ENCODE measurements at places on chromosomes 4 and X.

DNA sequence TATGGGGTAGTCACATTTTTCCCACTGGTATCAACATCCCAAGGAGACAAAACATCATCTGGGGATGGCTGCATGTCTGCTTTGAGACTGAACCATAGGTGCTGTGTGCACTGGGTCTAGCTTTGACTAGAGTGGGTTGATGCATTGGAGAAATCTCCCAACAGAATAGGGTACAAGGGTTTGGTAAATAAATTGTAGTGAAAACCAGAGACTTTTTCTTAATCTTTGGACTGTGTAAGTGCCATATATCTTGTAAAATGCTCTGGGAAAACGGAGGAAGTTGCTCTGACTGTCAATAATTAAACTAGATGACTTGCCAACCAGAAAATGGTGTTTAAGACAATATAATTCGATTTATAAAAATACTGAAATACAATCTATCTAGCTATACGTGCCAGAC is 1064.0 kb upstream of the SLIT2 start:
- DNase-seq = no peak

DNA sequence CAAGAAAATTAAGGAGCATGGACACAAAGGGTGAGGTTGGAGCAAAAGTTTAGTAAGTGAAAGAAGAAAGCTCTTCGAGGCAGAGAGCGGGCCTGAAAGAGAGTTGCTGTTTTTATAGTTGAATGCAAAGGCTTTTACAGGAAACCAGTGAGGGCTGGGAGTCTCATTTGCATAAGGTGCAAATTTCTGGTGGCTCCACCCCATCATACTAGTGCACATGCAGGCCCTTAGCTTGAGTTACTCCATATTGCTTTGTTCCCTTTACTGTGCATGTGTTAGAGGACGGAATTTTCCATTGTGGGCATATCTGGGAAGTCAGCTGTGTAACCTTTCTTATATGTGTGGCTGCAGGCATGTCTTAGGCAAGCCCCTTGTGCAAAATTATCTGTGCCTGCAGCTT is 48.0 kb downstream of the CPE start:
- no peak for DNase-seq

- no peak for DNase-seq
These were observed 71.5 kb upstream of the EFNB1 start for GRCh38 chrX:68757331-68757730.

DNA sequence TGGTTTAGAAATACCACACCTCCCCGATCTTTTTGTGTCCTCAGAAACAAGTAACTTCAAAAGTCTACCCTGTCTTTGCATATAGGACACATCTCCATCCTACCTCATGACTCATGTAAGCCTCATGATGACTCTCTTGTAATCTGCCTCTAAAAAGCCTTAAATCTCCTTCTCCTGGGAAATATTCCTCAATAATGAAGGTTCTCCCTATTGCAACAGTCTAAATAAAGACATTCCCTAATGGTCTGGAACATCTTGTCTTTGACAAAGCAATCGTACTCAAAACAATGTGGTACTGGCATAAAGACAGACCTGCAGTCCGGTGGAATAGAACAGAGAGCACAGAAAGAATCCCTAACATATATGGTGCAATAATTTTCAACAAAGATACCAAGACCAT is 257.7 kb downstream of the OPHN1 start:
- DNase-seq = no peak

DNA sequence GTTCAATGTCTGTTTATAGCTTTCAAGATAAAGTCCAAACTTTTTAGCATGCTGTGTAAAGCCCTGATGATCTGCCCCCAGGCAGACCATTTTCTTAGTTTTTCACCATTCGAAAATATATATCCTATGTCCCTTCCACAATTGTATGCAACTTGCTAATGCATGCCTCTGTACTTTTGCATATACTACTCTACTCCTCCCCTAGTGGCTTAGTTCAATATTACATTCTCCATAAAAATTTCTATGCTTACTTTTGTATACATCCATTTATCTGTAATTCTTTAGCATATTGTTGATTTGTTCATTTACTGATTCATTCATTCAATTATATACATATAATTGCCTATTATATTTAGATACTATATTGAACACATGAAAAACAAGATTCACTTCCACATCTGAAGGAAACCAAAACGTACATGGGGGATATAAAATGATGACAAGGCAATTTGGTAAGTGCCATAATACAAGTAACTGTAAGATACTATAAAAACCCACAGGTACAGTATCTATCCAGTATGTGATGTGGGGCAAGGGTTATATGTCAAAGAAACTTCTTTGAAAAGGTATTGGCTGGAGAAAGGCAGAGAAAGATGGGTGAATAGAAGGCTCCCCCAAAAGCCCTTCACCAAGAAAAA is 902.5 kb downstream of the FAM133A start:
- no peak for DNase-seq
